SK-N-MC (cell line): ENCODE measurements at places on chromosomes 11 and 22.

DNA sequence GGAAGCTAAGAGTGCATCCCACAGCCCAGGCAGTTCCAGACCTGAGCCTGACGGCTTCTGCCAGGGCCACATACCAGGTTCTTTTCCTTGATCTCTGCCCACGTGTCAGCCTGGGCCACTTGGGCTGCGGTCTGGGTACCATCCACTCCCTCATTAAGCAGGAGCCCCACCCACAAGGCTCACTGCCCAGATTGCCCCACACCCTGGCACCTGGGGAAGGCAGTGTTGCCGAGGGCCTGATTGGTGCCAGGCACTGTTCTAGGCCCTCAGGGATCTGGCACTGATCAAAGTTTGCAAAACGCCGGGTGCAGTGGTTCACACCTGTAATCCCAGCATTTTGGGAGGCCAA is 15.4 kb downstream of the GGA1 start:
- no peak for DNase-seq

DNA sequence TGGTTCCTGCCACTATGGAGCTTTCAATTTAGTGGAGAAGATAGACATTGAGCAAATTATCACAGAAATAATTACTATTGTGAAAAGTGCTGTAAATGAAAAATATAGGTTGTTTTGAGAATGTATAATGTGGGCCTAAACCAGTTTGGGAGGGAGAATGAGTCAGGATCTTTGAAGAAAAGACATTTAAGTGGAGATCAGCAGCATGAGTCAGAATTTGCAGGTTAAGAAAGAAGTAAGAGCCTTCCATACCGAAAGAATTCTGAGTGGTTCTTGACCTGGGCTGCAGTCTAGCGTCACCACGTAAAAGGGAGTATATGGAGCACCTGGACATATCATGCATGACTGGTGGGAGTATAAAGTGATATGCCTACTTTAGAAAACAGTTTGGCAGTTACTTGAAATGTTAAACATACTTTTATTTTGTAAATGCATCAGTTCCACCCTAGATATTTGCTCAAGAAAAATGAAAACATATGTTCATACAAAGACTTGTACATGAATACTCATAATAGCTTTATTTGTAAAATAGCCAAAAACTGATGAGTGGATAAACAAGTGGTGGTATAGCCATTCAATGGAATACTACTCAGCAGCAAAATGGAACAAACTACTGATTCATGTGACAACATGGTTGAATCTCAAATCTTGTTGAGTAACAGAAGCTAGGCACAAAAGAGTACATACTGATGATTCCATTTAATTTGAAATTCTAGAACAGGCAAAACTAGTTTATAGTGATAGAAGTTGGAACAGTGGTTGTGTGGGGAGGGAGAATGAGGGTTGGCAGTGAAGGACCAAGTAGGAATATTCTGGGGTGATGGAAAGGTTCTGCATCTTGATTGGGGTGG is 99.2 kb downstream of the STIM1 start:
- DNase-seq: no peak

- DNase-seq: no peak
Observed at GRCh38 chr22:37241351-37242142, 2.5 kb downstream of the RAC2 start.

DNA sequence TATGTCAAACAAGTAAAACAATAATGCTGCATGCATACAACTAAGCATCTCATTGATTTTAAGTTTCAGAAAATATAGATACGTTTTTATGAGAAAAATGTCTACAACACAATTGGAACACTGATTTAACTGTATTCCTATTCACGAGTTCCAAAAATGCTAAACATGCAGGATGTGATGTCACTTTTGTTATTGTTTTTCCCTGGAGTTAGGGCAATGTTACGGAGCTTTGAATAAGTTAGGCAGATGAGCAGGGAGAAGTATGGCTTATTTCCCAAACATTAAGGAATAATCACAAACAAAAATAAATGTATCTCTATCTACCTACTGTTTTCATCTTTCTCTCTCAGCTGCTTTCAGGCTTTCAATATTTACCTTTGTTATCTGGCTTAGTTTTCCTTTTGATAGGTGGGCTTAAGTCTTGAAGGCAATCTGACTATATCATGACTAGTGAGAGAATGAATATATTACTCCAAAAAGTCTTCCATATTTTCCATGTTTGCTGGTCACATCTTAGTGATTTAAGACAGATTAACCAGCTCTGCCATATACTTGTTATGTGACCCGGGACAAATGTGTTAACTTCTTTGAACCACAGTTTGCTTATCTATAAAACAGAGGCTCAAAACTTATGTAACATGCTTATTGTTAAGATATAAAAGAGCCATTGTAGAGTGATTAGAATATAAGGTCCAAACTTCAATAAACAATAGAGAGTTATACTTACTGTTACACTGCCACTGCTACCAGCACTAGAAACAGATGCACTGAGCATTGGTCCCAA is 854.4 kb upstream of the CCDC90B start:
- no peak for DNase-seq

GRCh38 chr22:38314933-38315822 is 2.1 kb downstream of the CSNK1E start:
- no peak for DNase-seq

- no peak for DNase-seq
Observed at GRCh38 chr11:14364322-14364721, 5.3 kb upstream of the RRAS2 start.
